ENCODE measurements at places on chromosomes 5 and 9.

DNA sequence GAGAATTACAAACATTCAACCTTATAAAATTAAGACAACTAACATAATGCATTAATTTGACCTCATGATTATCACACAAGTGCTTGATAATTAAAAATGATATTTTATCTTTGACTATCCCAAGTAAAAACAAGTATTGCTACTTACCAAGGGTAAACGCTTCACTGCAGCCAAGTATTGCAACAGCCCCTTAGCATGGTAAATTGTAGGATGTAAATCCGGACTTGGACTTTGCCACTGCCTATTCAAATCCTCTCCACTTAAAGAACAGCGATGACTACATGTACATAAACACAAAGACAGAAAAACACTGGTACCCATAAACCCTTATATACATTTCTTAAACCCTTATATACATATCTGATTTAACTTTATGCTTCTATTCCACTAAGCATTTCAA is 155.1 kb downstream of the AGTPBP1 start:
- DNase-seq, result no peak

GRCh38 chr9:120872791-120873502 is 4.0 kb downstream of the PHF19 start:
- DNase-seq, result no peak

DNA sequence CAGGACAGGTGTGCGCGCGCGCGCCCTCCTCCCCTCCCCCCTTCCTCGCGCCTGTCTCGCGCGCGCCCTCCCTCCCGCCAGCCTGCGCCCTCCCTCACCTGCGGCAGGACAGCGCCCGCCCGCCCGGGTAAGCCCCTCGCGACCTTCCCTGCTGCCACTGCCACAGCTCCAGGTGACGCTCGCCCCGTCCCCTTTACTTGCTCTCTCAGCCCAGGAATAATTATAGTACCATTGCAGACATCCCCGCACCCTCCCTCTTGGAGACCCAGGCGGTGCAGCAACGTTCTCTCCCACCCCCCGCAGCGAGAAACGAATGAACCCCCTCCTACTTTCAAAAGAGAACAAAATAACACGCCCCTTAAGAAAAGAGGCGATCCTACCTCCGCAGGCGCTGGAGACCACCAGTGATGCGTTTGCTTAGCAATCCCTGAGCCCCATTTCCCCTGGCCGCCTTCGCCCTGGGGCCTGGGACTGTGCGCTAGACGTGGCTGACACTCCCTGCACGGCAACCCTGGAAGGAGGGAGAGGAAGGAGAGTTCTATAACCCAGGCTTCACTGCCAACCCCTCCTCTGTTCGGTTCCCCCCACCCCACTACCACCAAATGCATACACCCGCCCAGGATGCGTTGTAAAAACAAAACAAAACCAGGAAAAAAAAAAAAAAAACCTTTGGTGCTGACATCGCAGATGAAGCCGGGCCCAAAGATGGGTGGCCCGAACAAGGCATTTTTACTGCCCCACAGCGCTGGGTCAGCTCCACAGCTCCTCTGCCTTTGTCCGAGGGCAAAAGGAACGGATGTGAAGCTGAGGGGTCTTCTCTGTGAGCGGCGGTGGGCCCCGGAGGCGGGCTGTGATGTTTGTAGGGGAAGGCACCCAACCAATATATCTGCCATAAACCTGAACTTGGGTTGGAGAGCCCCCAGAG is 5.6 kb upstream of the PURA start:
- peak; percentile 46 for DNase-seq

DNA sequence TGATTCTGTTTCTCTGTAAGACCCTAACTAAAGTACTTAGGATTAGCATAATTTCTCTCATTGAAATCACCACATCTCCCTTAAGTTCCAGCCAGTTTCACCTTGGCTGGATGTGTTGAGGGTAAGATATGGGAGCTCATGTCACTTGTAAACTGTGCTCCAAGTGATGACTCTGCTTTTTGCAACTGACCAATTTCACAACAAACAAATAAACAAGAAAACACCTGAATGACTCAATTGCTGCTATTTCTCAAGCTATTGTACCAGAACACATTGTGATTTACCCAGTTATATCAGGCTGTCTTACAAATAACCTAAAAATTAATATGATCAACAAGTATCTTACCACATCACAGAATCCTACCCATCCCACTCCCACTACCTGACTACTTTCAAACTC is 379.1 kb upstream of the KIF2A start:
- no peak for DNase-seq

- no peak for DNase-seq
These were observed 405.8 kb upstream of the PTGER4 start for GRCh38 chr5:40273936-40274335.

GRCh38 chr5:142837081-142837725 is 67.0 kb downstream of the ARHGAP26 start:
- DNase-seq, result no peak

- no peak for DNase-seq
These were observed 188.5 kb upstream of the NREP start for GRCh38 chr5:111945535-111945934.

DNA sequence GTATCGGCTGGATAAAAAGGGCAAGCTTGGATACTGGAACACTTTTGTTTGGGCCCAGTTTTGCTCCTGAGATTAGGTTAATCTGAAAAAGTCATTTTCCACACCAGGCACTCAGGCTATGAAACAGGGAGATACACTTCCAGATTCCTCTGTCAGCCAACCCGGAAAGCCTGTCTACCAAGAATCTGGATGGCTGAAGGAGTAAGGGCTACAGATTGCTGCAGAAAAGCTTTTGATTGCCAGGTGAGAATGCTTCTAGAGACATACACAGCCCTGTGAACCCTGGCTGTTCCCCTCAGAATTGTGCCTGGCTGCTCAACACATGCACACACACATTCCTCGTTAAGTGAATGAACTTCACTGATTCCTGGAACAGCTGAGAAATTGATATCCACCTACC is 114.4 kb downstream of the PSD2 start:
- no peak for DNase-seq

GRCh38 chr9:27073841-27074728 is 34.9 kb upstream of the TEK start:
- DNase-seq, result no peak

DNA sequence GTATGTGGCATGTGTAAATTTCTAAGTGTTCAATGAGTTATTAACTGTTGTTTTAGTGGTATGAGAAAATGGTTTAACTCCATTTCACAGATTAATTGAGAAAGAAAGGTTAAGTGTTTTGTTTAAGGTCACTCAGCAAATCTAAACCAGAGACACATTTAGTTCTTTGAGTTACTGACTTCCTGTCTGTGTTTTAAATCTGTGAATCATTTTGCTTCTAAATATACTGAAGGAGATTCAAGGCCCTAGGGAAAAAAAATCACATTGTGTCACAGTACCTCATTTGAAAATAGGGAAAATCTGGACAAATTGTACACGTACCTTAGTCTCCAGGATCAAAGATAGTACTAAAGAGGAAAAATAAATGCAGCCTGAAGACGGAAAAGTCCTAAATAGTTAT is 368.2 kb downstream of the TMEM161B start:
- DNase-seq, result no peak
